Muscle of back (tissue), 13 donors: ENCODE measurements at places on chromosomes 6 and 20.

DNA sequence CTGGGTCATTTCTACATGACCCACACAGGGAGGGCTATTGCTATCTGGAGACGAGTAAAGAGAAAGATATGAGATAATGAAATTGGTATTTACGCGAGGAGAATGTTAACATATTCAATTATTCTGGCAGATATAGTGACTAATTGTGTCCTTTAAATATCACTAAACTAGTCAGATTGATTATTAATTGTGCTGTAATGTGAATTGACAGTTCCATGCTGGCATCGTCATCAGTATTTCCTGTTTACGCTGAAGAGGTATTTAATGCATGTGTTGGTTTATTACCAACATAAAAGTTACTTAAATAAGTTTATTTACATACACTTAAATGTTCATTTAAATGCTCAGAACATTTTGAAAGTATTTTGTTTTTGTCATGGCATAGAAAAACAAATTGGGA, 35.7 kb upstream of the OGFRL1 start:
- DNase-seq, result no peak

DNA sequence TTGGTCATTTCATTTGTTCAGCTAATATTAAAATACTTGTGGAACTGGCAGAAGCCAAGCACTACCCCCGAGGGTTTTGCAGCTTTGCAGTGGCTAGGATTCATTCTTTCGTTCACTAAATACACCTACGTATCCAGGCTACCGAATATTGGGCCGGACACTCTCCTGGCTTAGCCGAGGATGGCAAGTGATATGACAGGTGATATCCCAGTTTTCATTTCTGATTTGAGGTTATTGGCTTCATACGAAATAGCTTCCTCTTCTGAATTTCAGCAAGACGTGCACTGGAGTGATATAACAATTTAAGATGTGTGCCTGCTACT, 536 bp upstream of the MTFR2 start:
- DNase-seq, result no peak

DNA sequence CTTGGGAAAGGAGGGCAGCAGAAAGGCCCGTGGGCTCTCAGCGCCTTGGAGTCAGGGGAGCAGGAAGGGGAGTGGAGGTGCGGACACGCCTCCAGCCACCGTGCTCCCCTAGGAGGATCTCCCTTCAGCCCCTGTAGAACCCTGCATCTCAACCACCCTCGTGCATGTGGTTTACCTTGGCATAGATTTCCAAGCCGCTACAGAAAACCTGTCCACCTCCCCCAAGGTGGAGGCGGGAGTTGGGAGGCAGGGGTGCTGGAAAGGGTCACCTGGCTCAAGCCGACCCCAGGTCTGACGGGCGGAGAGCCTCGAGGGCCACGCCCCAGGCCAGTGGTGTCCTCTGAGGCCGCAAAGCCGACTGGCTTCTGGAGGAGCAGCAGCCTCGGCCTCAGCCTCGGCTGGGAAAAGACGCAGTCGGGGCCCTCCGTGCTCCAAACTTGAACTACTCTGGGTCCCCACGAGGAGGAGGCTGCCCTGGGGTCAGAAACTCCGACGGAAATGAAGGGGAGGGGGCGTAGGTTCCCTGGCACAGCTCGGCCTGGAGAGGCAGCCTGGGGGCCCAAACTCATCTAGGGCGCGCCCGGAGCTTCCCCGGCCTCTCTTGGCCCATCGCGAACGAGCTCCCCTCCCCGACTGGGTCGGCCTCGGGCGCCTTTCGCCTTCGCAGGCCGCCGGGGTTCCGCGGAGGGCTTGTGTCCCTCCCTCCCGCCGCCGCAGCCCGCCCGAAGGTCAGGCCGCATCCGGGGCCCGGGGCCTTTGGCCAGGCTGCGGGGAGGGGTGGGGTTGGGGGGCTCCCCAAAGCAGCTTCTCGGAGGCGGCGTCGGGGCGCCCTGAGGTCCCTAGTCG, 6.3 kb upstream of the FOXF2 start:
- peak; percentile 41 for DNase-seq

- DNase-seq, result no peak
Measured at GRCh38 chr6:116445102-116445501, 16.1 kb upstream of the CALHM6 start.

DNA sequence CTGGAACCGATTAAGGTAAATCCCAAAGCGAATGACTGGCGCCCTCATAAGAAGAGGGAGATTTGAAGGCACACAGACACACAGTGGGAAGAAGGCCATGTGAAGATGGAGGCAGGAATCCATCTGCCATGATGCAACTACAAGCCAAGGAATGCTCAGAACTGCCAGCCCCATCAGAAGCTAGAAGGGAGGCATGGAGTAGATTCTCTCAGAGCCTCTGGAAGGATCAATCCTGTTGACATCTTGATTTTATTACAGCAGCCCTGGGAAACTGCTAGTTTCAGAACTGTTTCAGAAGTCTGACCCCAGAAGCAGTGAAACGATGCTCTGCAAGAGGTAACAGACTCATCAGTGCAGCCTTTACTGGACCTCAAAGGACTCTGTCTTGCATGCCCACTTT, 103.5 kb upstream of the GPR6 start:
- DNase-seq, result no peak

- no peak for DNase-seq
Measured at GRCh38 chr6:13700232-13700631, 11.4 kb downstream of the RANBP9 start.

DNA sequence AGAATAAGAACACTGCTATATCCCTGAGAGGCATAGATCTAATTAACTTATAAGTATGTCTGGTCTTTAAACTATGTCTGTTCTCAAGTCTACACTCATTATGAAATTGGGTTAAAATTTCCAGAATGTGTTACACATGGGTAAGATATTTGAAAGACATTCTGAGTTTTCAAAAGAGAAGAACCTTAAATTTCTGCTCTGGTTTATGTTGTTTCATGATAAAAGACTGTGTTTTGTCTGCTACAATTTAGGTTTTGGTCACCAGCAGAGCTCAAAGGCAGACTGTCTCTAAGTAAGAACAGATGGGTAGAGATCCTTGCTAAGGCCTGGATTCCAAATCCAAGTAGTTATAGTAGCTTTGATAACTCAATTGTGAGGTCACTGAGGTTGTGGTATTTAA, 6.0 kb downstream of the STMND1 start:
- DNase-seq, result no peak

DNA sequence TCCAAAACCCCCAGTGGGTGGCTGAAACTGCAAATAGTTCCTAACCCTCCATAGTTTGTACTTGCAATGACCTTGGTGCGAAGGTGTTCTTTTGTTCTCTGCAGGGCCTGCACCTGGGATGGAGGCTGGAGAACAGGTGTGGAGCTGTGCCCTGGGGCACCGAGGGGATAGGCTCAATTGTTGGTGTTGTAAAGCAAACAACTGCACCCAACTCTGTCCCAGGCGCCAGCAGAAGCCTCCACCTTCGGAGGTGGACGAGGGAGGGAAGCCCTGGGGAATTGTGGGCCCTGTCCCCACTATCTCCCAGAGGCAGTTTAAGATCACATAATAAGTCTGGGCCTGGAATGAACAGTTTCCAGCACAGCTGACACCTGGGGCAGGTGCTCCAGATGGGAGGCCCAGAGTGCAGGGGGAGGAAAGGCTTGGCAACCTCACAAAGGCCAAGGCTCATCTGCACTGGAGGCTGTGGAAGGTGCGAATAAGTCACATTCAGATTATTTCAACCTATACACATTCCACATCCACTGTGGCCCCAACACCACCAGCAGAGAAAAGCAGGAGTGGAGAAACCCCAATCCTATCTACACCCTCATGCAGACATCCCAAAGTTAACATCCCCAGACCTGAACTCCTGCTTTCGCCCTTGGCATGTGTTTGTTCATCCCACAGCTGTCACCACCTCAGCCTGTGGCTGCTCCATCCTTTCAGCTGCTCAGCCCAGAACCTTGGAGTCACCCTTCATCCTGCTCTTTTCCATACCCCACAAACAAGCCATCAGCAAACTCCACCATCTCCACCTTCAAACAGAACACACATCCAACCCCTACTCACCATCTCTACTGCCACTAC, 12.3 kb upstream of the CBFA2T2 start:
- DNase-seq, result no peak

DNA sequence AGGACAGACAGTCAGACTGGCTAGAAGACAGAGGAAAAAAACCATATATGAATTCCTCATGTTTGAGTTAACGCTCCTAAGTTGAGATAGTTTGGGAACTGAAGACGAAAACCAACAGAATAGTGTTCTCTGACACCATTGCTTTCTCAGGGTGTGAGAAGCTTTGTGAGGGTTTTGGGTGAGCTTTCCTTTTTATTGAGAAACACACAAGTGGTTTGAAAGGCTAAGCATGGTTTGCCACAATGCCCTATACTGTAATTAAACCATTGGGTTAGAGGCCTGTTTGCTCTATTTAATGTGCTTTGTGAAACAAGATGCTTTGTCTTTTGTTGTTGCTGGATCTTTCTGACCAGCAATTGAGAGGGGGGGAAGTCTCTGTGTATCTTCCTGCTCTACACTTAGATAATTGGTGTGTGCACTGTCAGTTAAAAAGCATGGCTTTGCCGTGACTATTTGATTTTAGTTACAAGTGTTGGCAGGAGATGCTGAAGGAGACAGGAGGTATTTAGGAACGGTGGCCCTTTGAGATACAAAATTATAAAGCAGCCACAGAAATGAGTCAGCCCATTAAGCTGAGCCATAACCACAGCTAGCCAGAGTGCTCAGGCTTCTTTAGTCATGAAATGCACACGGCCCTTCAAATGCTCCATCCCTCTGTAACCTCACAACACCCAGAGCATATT, 273.0 kb upstream of the PREP start:
- peak; percentile 82 for DNase-seq

GRCh38 chr6:149433881-149434280, 33.8 kb downstream of the SUMO4 start:
- no peak for DNase-seq

GRCh38 chr6:3876866-3877265, 27.7 kb downstream of the FAM50B start:
- DNase-seq, result no peak

DNA sequence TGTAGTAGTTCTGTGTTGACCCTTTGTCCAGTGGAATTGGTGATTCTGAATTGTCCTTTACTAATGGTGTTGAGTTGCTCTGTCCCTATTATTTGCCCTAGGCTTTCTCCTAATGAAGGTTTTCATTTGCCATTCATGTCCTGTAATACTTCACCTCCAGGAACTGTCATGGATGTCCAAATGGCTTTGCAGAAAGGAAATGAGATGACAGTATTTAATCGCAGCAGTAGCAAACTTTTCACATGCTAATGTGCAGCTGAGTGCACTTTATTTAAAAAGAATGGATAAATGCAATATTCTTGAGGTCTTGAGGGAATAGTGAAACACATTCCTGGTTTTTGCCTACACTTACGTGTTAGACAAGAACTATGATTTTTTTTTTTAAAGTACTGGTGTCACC, 131.4 kb downstream of the SULF2 start:
- no peak for DNase-seq

- DNase-seq, result no peak
Measured at GRCh38 chr6:147106759-147107401, 97.3 kb upstream of the STXBP5 start.

- no peak for DNase-seq
Measured at GRCh38 chr6:43851204-43851865, 81.3 kb downstream of the VEGFA start.

GRCh38 chr6:118101220-118101619, 194.2 kb downstream of the SLC35F1 start:
- no peak for DNase-seq

GRCh38 chr6:35178932-35179832, 34.6 kb upstream of the SCUBE3 start:
- no peak for DNase-seq
